Stomach (tissue), 19 donors: ENCODE measurements at places on chromosomes 12 and 14. TPM values are rescaled to one million over a fixed set of nuclear protein-coding genes. Genes with fewer than 3 reads are reported as not detected.

NELL2 gene
- total RNA-seq: 3.5 TPM

GRCh38 chr12:50073206-50073605 is 11.9 kb upstream of the SMARCD1 start:
- no peak for DNase-seq

LYZ gene
- total RNA-seq: 24.0 TPM

DNA sequence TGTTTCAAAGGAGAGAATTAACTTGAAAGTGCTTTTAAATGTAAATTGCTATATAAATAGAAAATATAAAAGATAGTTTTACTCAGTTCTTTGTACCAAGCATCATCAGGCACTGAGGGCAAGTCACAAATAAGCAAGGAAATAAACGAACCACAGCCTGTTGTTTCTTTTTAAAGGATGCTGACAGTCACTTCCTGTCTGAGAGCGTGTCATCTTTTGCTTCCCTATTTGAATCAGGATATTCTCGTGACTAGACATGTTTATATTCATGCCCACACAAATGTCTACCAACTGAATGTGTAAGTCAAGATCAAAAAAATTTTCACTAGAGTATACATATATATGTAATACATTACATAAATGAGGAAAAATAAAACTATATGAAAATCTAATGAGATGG is 31.4 kb upstream of the SLC2A13 start:
- DNase-seq: peak; percentile 15

DNA sequence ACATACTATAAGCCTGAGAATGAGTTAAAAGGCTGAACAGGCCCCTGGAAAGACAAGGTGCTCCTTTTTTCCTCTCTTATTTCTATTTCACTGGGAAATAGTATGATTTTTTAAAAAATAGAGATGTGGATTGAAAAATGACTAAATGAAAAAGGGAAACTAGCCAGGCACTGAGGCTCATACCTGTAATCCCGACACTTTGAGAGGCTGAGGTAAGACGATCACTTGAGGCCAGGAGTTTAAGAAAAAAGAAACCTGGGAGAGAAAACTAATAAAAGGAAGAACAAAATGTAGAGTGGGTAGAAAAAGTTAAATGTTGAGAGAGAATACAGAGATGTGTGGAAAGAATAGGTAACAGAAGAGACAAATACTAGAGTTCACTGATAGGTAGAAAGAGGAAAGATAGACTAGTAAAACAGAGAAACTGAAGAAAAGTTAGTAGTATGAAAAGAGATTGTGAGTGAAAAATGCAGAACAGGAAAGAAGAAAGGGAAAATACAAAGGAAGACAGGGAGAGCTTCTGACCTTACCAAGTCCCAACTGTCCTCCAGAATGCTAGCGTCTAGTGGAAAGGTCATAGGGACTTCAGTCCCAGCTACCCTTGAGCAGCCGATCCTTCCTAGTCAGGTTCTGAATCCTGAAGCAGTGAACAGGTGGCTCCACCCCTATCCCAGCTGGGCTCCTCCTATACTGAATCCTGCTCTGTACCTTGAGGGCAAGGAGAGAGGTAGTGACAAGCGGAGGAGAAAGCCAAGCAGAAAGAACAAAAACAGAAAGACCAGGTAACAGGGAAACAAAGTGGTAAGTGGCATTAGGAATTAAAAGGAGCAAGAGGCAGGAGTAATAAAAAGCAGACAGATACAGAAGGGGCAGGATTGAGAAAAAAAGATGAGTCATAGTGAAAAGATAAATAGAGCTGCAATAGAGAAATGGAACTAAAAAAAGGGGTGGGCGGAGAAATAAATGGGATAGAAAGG is 7.3 kb downstream of the TMEM116 start:
- DNase-seq: peak; percentile 67

GRCh38 chr14:94345344-94346064 is 22.4 kb upstream of the SERPINA6 start:
- DNase-seq: no peak

- DNase-seq: no peak
Measured at GRCh38 chr14:89267656-89268055, 149.4 kb downstream of the FOXN3 start.

DNA sequence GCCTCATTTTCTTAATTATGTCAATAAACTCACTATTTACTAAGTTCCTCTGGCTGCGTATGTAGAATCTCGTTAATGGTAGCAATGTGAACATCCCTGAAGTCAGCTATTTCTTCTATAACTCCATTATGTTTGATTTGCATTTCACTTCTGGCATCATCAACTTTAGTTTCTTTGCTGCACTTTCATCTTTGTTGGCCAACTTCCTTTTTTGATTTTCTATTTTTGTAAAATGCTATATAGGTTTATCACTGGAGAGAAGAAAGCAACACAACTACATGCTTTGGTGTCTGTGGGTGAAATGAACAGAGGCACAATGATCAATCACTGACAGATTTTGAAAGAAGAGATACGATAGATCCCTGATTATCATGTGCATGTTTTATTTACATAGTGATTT is 58.5 kb upstream of the ATF7IP start:
- no peak for DNase-seq

DNA sequence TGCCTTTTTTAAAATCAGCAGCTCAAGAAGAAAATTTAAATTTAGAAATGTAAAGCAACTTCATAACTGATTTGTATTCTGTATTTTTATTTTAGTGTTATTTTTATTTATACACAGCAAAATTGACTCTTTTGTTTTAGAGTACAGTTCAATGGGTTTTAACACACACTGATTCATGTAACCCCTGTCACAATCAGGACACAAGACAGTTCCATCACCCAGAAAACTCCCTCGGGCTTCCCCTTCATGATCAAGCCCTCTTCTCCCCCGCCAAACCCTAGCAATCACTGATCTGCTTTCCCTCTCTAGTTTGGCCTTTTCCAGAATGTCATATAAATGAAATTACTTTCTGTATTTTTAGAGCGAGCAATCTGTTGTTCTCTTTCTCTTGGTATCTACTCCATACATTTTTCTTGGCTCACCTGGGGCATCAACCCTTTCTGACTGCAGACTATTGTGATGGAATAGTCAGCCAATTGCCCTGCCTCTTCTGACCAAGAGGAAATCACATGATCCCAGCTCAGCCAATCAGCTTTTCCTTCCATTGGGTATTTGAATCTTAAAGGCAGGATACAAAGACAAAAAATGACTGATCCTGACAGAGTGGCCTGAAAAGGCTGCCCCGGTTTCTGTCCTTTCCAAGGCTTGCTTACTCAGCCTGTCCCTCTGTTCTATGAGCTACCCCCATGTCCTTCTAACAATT is 5.3 kb downstream of the SLC5A8 start:
- DNase-seq: no peak

- no peak for DNase-seq
Measured at GRCh38 chr12:13100605-13100881, 2.9 kb downstream of the GSG1 start.

- no peak for DNase-seq
Measured at GRCh38 chr12:68199127-68199526, 26.5 kb downstream of the IL26 start.

FKBP11 gene
- 53.6 TPM for total RNA-seq

GPR162 gene
- 1.8 TPM for total RNA-seq

DNA sequence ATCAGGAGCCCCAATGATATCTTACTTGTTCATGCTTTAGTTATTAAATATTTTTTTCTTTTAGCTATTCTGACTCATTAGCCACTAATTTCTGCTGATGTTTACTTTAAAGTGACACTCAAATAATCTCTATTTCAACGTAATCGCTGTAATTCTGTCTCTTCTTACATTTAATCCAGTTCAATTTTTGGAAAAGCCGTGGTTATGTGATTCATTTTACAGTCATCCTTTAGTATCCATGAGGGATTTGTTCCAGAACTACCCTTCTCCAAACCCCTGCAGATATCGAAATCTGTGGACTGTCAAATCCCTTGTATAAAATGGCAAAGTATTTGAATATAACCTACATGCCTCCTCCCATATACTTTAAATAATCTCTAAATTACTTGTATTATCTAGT is 1103.4 kb downstream of the LRFN5 start:
- DNase-seq: no peak

- DNase-seq: no peak
Measured at GRCh38 chr14:64906022-64906421, 8.2 kb upstream of the CHURC1 start.

- no peak for DNase-seq
Measured at GRCh38 chr12:121318121-121318520, 21.6 kb upstream of the CAMKK2 start.

PROX2 gene
- total RNA-seq: not detected

SYNE2 gene
- total RNA-seq: 101 TPM

DNA sequence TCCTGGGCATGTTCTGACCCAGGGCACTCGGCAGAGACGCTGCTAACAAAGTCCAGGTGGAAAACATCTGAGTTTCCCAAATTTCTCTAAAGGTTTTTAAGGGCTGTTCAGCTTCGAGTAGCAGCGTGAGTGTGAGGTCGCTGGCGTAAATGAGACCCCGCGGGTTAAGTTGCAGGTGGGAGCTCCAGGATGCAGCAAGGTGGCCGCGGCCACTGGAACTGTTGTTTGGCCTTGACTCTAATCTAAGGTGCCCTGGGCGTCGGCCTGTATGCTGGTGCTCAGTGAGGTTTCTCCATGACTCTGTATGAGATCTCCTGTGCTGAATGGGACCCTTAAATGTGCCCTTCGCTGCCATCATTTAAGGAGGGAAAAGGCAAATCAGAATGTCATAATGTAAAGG is 50.7 kb downstream of the ELK3 start:
- no peak for DNase-seq

DNA sequence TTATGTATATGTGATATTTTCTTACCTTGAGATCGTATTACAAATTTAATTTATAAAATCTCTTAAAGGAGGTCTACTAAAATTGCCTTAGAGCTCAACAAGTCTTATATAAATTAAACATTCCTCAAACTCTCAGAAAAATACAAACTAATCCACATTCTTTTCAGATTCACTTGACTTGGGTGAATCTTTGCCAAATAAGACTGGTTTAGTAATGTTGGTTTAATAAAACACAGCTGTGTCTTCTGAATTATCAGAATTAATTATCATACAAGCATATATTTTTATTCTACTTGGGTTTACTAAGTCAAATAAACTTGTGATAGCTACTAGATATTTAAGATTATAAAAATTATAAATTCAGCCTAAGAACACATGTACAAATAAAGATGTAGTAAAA is 13.3 kb downstream of the GLIPR1L2 start:
- no peak for DNase-seq

FAM90A1 gene
- total RNA-seq: not detected

GRCh38 chr12:108597559-108598471 is at the start of gene TMEM119:
TSS of gene TMEM119 (minus strand) at chr12:108598084. CDS start at chr12:108592383, 5,701 bp downstream.
- peak; percentile 80 for DNase-seq

GRCh38 chr12:132471011-132471857 is 18.7 kb upstream of the FBRSL1 start:
- peak; percentile 59 for DNase-seq

SLC6A12 gene
- total RNA-seq: not detected

HOXC4 gene
- total RNA-seq: not detected

DNA sequence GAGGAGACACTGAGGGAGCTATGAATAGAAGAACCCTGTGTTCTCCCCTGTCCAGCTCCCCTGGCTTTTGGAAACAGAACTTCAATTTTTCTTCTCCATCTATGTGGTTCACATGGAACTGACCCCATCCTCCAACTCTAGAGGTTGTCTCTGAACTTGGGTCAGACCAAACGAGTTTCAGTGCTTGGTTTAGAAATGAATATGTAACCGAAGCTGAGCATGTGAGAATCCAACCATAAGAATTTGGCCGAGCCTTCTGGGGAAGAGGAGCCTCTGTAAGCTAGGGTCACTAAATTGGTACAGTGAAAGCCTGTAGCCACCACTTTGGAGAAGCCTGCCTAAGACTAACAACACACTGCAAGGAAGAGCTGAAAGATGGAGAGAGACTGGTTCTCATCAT is 464.4 kb downstream of the ZFP36L1 start:
- DNase-seq: no peak

KRT81 gene
- total RNA-seq: not detected

ADAM21 gene
- total RNA-seq: not detected

GRCh38 chr14:102633906-102634595 is 41.6 kb downstream of the RCOR1 start:
- no peak for DNase-seq

DNA sequence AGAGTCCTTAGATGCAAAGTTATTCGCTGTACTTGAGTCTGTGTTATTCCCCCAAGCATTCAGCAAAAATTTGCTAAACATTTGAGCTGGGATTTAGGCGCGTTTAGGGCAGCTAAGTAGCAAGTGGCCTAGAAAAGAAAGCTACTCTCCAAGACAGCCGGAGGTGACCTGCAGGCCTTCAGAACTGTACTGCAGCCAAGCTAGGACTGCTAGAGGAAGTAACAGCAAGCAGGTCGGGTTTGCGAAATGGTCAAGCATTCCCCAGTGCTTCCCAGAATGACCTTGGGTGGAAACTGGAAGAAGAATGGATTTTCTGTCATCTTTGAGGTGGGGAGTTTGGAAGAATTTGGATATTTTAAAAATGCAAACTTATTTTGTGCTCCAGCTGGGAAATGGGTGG is 287.5 kb downstream of the FOXN3 start:
- no peak for DNase-seq

DNA sequence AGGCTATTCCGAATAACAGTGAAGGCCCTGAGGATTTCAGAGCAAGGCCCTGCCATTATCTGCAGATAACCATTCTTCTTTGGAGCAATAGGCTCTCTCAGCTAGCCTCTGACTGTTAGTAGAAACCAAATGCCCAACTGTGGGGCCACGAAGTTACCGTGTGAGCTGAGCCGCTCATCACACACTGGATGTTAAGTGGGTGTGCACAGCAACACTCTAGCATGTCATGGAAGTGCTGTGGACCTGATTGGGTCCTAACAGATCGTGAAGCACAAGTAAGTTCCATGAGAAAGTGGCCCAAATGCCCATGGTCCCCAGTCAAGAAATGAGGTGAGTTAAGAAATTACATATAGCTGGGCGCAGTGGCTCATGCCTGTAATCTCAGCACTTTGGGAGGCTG is 190.4 kb downstream of the ALG10 start:
- no peak for DNase-seq

DNA sequence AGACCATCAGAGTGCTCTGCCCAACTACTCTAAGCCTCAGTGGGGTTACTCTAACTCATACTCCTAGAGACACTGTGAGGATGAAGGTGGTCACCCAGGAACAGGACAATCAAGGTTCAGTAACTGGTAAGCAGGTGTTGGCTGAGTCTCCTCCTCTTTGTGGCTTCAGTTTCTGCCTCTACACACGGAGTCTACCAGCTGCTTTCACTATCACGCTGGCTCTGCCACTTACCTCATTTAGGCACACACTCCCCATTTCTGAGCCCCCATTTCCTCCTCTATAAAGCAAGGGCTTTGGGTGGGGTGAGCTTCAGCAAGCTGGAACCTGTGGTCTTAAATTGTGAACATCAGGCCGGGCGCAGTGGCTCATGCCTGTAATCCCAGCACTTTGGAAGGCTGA is 7.3 kb upstream of the TCHP start:
- DNase-seq: no peak

DNA sequence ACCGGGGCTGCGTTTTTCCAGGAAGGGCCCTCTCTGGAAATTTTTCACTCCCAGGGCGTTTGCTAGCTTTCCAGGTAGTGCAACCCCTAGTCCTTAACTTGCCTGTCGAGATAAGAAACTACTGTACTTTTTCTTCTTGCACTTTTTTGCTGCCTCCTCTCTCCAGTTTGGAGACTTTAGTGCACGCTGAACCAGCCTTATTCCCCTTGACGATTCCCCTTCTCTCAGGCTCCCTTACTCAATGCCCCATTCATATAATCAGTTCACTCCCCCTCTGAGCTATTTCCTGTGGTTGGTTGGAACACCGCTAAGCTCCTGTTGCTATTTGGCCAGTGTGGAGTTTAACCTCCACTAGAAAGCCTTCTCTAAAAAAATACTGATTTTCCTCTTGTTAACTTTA is 682 bp downstream of the CREBL2 start:
- DNase-seq: peak; percentile 72

- peak; percentile 19 for DNase-seq
Measured at GRCh38 chr14:104350463-104351185, 212.2 kb downstream of the KIF26A start.

- no peak for DNase-seq
Measured at GRCh38 chr14:71244341-71244740, 337.1 kb downstream of the PCNX1 start.
